Activated naive CD4-positive, alpha-beta T cell (primary cell): ENCODE measurements at places on chromosomes 3 and 15.

DNA sequence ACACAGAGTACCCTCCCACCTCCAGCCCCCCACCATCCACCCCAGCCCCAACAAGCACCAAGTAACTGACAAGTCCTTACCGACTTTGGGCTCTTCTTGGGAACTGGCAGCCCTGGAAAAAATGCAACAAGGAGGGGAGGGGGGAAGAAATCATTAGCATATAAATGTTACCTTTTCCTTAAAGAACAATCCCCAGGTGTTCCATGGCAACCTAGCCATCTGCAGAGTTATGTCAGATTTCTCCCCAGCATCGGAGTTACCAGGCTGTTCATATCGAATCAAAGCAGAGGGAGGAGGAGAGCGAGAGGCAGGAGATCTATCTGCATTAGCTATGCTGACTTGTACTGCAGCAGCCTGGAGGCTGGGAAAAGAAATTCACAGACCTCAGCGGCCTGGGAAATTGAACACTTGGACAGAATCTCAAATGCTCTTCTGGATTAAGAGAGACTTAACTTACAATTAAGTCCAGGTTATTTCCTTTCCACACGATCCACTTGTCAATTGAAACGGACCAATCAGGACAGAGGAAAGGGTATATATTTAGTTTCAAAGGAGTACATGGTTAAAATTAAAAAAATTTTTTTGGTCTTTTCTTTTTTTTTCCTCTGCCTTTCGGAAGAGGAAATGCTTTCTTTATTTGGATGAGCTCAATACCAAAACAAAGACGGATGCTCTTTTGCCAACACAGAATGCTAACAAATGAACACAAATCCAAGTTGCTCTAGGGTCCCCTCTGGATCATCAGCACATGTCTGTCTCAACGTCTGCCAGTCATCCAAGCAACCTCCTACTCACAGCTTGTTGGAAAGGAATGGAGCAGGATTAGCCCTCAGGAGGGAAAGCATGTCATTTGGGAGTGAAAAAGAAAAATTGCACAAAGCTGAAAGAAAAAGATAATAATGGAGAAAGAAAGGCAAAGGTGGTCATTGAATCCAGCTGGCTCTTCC is 637.1 kb downstream of the MAGI1 start:
- DNase-seq = no peak

DNA sequence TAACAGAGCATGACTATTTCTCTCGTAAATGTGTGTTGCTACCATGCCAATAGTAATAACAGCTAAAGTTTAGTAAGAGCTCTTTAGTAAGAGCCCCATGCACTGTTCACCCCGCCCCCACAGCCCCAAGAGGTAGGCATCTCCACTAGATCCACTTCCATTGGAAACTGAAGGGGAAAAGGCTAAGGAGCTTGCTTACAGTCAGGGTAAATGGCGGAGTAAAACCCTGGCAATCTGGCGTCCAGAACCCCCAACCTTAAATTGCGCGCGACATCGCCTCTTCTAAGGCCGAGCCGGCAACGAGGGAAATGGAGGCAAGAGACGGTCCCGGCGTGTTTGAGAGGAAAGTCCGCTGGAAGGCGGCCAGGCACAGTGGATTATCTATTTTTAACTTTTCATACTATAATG is 654 bp upstream of the C3orf38 start:
- DNase-seq = peak; percentile 39

- no peak for DNase-seq
Measured at GRCh38 chr15:81050805-81051204, 50.1 kb downstream of the TLNRD1 start.

GRCh38 chr3:165464736-165465135 is 268.6 kb upstream of the SLITRK3 start:
- no peak for DNase-seq

DNA sequence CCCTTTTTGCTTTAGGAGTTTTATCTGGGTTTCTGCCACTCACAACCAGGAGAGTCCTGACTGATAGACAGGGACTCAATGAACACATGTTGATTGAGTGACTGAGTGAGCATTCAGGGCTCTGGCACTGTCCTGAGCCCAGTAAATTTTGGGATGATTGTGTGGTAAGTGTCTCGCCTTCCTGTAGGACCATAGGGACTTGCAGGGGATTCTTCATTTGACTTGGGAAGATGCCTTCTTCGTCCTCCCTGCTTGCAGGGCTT is 22.3 kb upstream of the FLNB start:
- DNase-seq = no peak

- DNase-seq = peak; percentile 44
Measured at GRCh38 chr15:74950078-74950908, 6.3 kb downstream of the RPP25 start.

- DNase-seq = no peak
Measured at GRCh38 chr3:122691195-122691594, 10.6 kb downstream of the PARP14 start.

DNA sequence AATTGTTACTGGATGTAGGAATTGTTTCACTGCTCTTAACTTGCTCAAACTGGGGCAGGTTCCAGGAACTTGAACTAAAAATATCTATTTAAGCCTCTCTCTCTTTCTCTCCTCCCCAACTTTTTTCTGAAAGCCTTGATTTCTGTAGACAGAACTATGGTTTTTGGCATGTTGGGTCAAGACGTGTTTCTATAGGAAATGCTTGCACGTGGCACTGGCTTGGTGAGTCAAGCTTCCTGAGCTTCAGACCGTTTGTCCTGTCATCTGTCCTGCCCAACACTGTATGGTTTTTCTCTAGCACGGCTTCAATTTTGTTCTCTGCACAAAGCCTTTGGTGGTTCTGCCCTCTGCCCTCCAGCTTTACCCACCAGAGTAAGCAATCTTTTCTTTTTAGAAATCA is 13.5 kb downstream of the EAF1 start:
- no peak for DNase-seq

DNA sequence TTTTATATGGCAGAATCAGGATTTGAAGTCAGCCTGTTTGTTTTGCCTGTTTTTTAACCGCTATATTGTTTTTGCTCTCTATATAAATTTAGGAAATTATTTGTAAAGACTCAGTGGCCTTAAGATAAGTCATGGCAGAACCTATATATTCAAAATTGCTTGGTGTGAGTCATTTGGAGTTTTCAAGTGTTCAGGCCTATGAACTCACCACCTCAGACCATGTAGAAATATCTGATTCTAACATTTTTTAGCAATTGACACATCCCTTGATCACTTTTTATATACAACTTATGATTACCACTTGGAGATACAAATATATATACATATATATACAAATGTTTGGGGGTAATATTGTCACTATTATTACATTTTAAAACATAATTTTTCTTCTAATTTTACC is 95.7 kb downstream of the VGLL3 start:
- no peak for DNase-seq

DNA sequence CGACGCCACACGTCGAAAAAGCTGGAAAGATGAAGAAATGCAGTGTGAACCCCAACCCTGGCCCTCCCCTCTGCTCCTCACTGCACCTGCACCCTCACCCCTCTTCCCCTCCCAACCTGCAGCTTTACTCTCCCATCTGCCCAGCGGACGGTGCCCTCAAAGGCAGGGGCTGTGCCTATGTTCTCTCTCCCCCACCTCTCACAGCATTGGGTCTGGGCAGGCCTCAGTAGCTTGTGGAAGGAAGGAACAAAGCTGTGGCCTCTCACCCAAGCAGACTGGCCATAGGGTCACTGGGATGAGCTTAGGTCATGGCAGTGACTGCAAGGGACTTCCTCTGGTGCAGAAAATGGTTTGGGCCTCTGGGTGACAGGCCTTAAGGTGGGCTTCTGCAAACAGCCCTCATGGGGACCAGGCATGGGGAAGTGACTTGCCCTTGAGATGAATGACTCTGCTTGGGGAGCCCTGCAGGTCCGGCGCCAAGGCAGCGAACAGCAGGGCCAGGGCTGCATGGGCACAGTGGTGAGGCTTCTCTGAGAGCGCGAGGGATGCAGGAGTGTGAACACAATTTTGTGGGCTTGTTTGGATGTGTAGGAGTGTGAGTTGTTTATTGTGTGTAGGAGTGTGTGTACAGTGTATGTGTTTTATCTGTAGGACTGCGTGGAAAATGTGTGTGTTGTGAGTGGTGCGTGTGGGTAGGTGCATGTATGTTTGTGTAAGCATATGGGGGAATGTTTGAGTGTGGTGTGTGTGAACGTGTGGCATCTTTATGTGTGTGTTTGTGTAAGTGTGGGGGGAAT is 29.2 kb downstream of the SRPRB start:
- DNase-seq = no peak

- DNase-seq = no peak
Measured at GRCh38 chr15:80706161-80706560, 11.1 kb downstream of the ABHD17C start.

- no peak for DNase-seq
Measured at GRCh38 chr3:45560281-45560971, 34.1 kb upstream of the LIMD1 start.

DNA sequence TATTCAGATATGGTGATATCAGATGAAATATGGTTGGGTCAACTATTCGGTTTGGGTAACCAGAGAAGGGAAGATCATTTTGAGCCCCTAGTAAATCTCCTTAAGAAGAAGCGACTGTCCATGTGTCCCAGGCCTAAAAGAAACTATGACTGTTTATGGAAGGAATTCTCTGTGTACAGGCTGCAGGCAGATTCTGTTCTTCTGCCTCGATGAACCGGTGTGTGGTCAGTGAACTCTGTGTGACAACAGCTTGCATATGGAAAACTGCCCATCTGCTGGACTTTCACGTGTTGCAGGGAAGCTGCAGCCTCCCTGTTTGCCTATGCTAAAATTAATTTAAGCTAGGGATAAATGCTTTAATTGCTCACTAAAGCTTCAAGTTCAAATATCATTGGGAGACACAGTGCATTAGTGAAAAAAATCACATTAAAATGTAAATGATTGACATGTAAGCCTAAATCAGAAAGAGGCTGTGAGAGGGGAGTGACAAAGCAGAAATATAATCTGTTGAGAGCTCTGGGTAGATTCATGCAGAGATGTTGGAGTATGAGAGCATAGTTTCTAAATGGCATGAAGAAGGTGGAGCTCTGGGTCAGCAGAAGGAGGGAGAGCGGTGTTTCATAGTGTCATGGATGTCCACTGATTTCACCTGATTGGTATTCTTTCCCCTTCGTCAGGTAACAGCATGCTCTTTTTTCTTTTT is 65.4 kb upstream of the PFN2 start:
- no peak for DNase-seq

DNA sequence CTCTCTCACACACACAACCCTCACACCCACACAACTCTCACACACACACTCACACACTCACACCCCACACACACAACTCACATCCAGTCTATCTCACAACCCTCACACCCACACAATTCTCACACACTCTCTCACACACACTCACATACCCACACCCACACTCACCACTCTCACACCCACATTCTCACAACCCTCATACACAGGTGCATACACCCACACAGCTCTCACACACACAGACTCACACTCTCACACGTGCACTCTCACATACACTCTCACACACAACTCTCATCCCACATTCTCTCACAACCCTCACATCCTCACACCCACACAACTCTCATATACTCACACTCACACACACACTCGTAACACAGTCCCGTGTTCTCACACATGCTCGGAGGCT is 134.4 kb downstream of the FBLN2 start:
- no peak for DNase-seq

DNA sequence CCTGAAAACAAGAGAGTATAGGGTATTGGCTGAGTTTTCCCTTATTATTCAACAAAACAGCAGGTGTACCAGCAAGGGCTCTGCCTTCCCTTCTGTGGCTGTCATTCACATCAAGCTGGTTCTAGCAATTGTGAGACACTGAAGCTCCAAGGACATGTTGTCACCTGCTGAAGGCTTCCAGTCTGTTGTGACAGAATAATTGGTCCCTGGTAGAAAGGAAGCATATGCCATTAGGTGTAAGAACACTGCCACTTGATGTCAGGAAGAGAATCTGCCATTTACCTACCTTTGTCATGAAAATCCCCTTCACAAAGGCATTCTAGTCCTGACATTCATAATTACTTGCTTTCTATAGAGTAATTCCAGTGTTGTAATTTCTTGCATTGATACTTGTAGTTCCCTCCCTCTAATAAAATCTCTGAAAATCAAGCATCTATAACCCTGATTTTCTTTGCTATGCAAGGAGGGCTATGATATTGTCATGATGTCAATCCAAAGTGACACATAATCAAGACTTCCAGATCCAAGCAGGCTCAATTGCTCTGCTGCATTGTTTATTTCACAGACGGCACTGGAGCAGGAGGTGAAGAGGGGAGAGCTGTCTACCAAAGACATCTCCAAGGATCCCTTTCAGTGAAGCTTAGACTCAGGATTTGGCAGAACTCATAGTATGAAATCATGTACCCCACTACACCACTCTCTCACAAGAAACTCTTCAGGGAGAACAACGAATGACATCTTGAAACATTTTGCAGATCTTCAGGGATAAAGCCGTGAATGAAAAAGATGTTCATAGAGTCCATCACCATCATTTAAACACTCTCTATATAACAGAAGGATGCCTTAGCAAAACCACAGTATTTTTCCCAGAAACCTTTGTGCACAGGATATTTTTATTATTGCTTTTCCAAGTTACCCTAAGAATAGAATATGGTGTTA is 425.3 kb downstream of the RBMS3 start:
- no peak for DNase-seq

- no peak for DNase-seq
Measured at GRCh38 chr3:23553353-23553752, 252.4 kb upstream of the UBE2E1 start.

DNA sequence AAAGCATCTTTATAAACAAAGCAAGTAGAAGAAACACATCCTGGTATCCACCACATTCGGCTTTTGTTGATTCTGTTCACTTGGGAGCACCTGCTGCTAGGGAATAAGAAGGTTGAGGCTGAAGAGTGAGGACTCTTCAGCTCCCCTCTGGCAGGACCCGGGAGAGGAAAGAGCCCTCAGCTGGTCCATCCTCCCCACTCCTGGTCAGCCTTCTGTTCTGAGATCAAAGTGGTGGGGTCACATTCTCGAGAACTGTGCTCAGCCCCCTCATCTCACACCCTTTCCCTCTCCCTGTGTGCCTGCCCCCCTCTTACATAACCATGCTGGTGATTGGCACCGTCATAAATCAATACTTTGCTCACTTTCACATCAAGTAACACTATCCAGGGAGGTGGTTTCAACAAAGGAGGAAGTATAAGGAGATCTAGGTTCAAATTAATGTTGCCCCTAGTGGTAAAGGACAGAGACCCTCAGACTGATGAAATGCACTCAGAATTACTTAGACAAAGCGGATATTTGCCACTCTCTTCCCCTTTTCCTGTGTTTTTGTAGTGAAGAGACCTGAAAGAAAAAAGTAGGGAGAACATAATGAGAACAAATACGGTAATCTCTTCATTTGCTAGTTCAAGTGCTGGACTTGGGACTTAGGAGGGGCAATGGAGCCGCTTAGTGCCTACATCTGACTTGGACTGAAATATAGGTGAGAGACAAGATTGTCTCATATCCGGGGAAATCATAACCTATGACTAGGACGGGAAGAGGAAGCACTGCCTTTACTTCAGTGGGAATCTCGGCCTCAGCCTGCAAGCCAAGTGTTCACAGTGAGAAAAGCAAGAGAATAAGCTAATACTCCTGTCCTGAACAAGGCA is at the start of gene NR1I2:
Gene NR1I2 (plus strand): TSS at position 772 of the 869 bp plus-strand sequence.
- DNase-seq = no peak

- no peak for DNase-seq
Measured at GRCh38 chr3:128113817-128114794, 9.5 kb downstream of the RUVBL1 start.

- no peak for DNase-seq
Measured at GRCh38 chr3:25540273-25540672, 112.2 kb downstream of the RARB start.
